ENCODE measurements at places on chromosomes 6 and 20.

DNA sequence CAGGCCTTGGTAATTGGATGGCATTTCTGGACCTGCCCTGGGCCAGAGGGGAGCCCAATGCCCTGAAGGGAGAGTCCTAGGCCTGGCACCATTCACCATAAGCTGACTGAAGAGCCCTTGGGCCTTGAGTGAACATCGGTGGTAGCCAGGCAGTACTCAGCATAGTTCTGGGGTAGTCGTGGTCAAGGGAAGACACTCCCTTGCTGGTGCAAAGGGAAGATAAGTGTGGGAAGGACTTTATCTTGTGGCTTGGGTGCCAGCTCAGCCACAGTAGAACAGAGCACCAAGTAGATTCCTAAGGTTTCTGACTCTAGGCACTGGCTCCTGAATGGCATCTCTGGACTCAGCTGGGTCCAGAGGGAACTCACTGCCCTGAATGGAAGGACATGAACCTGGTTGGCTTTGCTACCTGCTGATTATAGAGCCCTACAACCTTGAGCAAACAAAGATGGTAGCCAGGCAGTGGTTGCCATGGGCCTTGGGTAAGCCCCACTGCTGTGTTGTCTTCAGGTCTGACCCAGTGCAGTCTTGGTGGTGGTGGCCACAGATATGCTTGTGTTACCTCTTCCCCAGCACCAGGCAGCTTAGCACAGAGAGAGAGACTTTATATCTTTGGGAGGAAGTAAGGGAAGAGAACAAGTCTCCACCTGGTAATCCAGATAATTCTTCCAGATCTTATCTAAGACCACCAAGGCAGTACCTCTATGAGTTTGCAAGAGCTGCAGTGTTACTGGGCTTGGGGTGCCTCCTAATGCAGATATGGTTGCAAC is 83.5 kb downstream of the PRDM13 start:
- DNase-seq, result no peak

GRCh38 chr6:82030761-82031503 is 216.6 kb downstream of the IBTK start:
- DNase-seq, result no peak

DNA sequence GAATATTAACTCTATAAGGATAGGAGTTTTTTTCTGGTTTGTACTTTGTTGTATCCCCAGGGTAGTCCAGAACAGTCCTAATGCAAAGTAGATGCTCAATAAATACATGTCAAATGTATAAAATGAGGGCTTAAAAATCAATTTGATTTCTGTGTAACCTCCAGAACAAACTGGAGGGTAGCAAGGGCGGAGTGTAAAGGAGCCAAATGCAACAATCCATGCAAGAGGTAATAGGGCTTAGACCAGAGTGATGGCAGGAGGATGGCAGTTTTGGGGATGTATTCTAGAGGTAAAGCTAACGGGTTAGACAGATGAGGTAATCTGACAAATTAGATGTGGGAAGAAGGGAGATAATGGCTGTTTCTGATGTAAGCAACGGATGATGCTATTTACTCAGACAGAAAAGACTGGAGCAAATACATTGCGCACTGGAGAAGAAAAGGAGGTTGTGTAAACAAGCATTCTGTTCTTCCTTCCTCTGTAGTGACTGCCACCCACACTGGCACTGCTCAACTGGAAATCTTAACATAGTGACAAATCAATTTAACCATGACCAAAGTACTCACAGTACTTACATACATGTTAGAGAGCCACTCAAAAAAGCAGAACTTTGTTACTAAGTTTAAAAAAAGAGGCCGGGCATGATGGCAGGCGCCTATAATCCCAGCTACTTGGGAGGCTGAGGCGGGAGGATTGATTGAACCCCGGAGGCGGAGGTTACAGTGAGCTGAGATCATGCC is 2.0 kb downstream of the ZNF318 start:
- DNase-seq, result no peak

- DNase-seq, result no peak
Observed at GRCh38 chr6:147060636-147061035, 143.6 kb upstream of the STXBP5 start.

GRCh38 chr6:165906-166305 is 126.4 kb upstream of the DUSP22 start:
- DNase-seq, result no peak

- no peak for DNase-seq
Observed at GRCh38 chr6:64084185-64084663, 448.6 kb downstream of the PHF3 start.

- no peak for DNase-seq
Observed at GRCh38 chr6:159066483-159066882, 21.7 kb upstream of the TAGAP start.

DNA sequence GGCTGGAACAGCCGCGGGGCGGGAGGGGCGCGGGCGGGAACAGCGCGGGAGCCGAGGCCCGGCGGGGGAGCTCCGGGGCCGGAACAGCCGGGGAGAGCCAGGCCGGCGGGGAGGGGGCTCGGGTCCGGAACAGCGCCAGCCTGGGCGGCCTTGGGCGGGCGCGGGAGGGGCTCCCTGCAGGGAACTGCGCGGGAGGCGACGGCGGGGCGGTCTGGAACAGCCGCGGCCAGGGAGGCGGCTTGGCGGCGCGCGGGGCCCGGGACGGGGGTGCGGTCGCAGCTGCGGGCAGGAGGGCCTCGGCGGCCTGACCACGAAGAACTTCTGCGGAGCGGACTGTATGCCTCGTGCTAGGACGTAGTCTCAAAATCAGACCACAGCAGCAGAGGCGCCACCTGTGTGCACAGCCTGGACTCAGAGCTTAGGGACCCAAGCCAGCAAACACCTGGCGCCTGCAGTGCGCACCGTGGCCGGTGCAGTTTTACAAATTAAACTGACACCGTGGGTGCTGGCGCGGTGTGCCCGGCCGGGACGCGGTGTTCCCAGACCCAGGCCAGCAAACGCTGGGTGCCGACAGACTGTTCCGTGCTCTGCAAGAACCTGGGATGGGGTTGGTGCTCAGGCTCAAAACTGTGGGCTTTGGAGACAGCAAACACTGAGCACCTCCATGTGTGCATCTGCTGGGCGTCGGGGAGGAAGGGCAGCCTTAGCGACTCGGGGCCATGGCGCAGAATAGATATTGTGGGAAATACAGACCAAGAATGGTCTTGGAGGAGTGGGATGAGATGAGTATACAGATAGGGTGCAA is 572 bp downstream of the ZNF341 start:
- peak; percentile 74 for DNase-seq

GRCh38 chr6:108875161-108875555 is 26.9 kb downstream of the ARMC2 start:
- DNase-seq, result no peak
